ENCODE measurements at places on chromosomes 7 and 10. TPM values are rescaled to one million over a fixed set of nuclear protein-coding genes. Genes with fewer than 3 reads are reported as not detected.

Gene ADARB2
- total RNA-seq = not detected

Gene EBF3
- total RNA-seq = 5.2 TPM

Gene OR2A1
- total RNA-seq = not detected

Gene HYAL4
- total RNA-seq = 3.2 TPM

Gene CALML5
- total RNA-seq = not detected

Gene NPY4R2
- total RNA-seq = not detected

Gene AS3MT
- total RNA-seq = 3.0 TPM

Measured in psoas muscle (tissue), 8 donors.